Bronchus fibroblast of lung (primary cell): ENCODE measurements at places on chromosomes 3 and 15. TPM values are rescaled to one million over a fixed set of nuclear protein-coding genes. Genes with fewer than 3 reads are reported as not detected.

Gene SKOR1
- total RNA-seq: 0.17 TPM in 1 of 2 replicates, not detected in the other

Gene OR5K3
- total RNA-seq: not detected in 2 replicates

Gene RGMA
- 3.6 and 5.7 TPM in 2 replicates for total RNA-seq

Gene MELTF
- 3.7 and 5.2 TPM in 2 replicates for total RNA-seq

Gene FBLN2
- total RNA-seq: 15.5 and 15.9 TPM in 2 replicates

Gene SMCO1
- total RNA-seq: 0.15 and 0.34 TPM in 2 replicates

Gene CTXN2
- total RNA-seq: not detected in 2 replicates

Gene LYZL4
- not detected in 2 replicates for total RNA-seq

Gene GABRA5
- total RNA-seq: 0.17 and 0.30 TPM in 2 replicates

Gene ARHGEF26
- 2.4 and 3.4 TPM in 2 replicates for total RNA-seq
